Fibroblast of villous mesenchyme (primary cell): ENCODE measurements at places on chromosomes 16 and 17.

GRCh38 chr16:2973093-2973492 is 3.9 kb downstream of the PAQR4 start:
- no peak for DNase-seq

DNA sequence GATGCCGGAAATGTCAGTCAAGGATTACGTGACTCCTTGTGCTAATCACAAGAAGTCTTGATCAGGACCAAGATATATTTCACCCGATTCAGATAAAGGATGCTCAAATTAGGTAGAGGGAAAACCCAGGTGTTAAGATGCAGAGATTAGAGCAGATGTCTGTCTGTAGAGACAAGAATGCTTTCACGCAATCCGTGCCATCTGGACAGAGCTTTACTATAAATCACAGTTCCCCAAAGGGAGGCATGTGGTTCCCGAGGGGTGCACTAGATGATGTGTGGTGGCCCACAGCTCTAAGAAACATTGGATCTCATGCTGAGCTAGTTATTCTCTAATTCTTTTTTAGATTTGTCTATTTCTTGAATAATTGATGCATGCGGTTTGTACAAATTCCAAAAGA is 9.8 kb upstream of the MAP3K14 start:
- no peak for DNase-seq

- DNase-seq, result no peak
These were observed 4.2 kb upstream of the CMTM2 start for GRCh38 chr16:66575060-66575459.

DNA sequence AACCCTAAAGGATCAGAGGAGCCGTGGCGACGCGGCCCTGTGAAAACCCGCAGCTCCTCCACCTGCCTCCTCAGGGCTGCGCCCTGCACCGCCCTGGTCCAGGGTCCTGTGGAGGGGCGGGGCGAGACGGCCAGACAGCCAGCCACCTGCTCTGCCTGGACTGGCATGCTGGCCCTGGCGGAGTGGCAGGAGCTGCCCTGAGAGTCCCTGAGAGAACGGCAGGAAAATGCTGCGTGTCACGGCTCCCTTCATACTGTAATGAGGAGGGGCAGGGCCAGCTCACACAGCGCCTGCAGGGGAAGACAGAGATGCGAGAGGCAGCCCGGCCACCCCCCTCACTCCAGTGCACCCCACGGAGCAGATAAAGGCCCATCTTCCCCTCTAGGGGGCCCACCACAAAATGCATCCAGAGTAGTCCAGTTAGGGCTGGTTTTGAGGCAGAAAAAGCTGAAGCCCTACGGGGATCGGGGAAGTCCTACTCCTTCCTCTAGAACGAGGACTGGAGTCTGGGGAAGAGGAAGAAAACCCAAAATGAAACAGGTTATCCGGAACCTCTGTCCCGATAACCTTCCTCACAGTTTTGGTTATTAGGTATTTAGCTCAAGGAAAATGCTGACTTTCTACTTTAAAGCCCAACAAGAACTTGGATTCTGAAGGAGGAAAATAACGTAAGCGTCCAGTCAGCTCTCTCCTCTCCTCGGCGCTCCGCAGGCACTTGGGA is 97.6 kb upstream of the DNAH17 start:
- DNase-seq, result no peak

- peak; percentile 43 for DNase-seq
These were observed 15.8 kb upstream of the CAVIN1 start for GRCh38 chr17:42438600-42439567.

- DNase-seq, result no peak
These were observed 5.9 kb upstream of the MAP2K3 start for GRCh38 chr17:21278450-21279197.
